Vagina (tissue), 2 donors: ENCODE measurements at places on chromosomes 3 and 15.
A peak's percentile ranks its signal among the peaks of the same experiment; 100 is the strongest.

GRCh38 chr15:48427479-48427878, 96.2 kb downstream of the DUT start:
- no peaks in the 10 kb centered on the region for H3K4me1 ChIP-seq
- no peaks in the 10 kb centered on the region for H3K27me3 ChIP-seq
- H3K27ac ChIP-seq: no peak overlapping the region
- no peak overlapping the region for H3K4me3 ChIP-seq
- no peaks in the 10 kb centered on the region for H3K36me3 ChIP-seq
- no peak for DNase-seq

- H3K27me3 ChIP-seq: no peaks in the 10 kb centered on the region
- H3K4me1 ChIP-seq: no peaks in the 10 kb centered on the region
- no peak overlapping the region for H3K4me3 ChIP-seq
- no peaks in the 10 kb centered on the region for H3K36me3 ChIP-seq
Observed at GRCh38 chr3:26807272-26807671, 184.7 kb downstream of the LRRC3B start.

DNA sequence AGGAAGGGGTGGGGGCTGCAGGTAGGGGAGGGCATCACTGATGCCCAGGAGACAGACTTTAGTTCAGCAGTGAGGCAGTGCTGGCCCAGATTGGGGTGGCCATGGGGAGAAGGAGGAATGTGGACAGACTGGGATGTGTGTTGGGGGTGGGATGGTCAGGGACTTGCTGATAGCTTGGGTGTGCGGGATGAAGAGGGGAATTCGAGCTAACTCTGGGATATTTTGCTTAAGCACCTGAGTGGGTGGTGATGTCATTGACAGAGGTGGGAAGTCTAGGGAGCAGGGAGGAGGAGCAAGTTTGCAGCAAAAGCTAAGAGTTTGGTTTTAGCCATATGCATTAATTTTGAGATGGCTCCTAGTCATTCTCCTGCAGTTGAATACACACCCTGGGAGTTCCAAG, 207.5 kb downstream of the RPLP1 start:
- no peak overlapping the region for H3K4me3 ChIP-seq
- no peaks in the 10 kb centered on the region for H3K4me1 ChIP-seq
- H3K36me3 ChIP-seq: no peaks in the 10 kb centered on the region
- no peak for DNase-seq
- H3K27me3 ChIP-seq: no peaks in the 10 kb centered on the region

- no peaks in the 10 kb centered on the region for H3K4me1 ChIP-seq
- H3K27ac ChIP-seq: no peak overlapping the region
- H3K27me3 ChIP-seq: no peaks in the 10 kb centered on the region
- no peak for DNase-seq
- no peak overlapping the region for H3K4me3 ChIP-seq
Observed at GRCh38 chr3:179876440-179876839, 160.3 kb downstream of the PEX5L start.

GRCh38 chr15:56719021-56719612, 14.2 kb downstream of the ZNF280D start:
- DNase-seq: no peak
- H3K27ac ChIP-seq: no peak overlapping the region
- H3K4me3 ChIP-seq: no peak overlapping the region
- no peaks in the 10 kb centered on the region for H3K27me3 ChIP-seq
- no peaks in the 10 kb centered on the region for H3K36me3 ChIP-seq

GRCh38 chr3:128254066-128254590, 100.8 kb downstream of the EEFSEC start:
- H3K27me3 ChIP-seq: no peaks in the 10 kb centered on the region
- no peak overlapping the region for H3K27ac ChIP-seq
- peaks cover 7% of the 10 kb centered on the region for H3K36me3 ChIP-seq
- H3K4me3 ChIP-seq: no peak overlapping the region

DNA sequence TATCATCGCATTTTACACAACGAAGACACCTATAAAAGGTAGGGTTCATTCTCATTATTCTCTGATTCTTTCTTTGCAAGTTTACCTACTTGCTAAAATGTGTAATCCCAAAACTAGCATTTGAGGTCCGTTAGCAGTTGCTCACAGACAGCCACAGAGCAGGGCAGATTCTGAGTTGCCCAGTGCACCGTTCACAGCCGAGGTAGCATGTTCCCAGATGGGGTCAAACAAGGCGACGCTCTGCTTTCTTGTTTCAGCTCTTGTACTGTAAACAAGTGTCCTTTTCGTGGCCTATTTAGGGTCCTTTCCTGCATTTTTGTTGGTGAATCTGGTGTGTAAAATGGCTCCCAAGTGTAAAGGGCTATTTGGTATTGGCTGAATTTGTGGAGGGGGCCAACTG, 3.1 kb downstream of the PPP1R2 start:
- H3K27me3 ChIP-seq: no peaks in the 10 kb centered on the region
- H3K27ac ChIP-seq: no peak overlapping the region
- DNase-seq: no peak
- H3K4me1 ChIP-seq: peaks cover 59% of the 10 kb centered on the region

DNA sequence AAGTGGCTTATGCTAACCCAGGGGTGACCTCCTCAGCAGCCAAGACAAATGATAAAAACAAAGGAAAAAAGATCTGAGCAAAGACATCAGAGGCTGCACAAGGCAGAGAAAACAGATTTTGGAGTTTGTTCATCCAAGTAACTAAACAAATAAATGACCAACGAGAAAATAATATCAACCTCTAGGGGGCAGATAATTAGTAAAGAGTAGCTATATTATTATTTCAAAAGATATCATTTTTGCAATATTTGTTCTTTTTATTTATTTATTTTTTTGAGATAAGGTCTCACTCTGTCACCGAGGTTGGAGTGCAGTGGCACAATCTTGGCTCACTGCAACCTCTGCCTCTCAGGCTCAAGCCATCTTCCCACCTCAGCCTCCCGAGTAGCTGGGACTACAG, 101.8 kb downstream of the PCCB start:
- no peak overlapping the region for H3K27ac ChIP-seq
- peaks cover 8% of the 10 kb centered on the region for H3K4me1 ChIP-seq
- no peaks in the 10 kb centered on the region for H3K36me3 ChIP-seq
- no peak overlapping the region for H3K4me3 ChIP-seq
- no peak for DNase-seq
- no peaks in the 10 kb centered on the region for H3K27me3 ChIP-seq

GRCh38 chr3:5126586-5126985, 4.5 kb downstream of the ARL8B start:
- no peaks in the 10 kb centered on the region for H3K36me3 ChIP-seq
- H3K27ac ChIP-seq: no peak overlapping the region
- peaks cover 71% of the 10 kb centered on the region for H3K4me1 ChIP-seq
- no peak overlapping the region for H3K4me3 ChIP-seq
- no peak for DNase-seq

DNA sequence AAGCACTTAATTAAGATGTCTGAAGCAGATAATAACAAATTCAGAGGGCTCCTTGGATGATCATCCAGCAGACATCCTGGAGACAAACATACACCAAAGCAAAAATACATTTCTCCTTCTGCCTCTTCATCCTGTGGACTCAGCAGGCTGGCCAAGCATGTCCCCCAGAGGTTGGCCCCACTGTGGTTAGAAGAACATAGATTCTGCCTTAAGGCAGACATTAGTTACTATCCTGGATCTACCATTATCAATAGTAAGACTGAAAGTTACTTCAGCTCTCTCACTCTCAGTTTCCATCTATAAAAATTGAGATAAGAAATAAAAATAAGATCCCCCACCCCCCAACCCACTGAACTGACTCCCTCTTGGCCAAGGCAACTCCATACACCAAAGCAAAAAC, 28.6 kb upstream of the TGFBR2 start:
- H3K27ac ChIP-seq: peak overlapping the region; percentile 59
- H3K4me1 ChIP-seq: peaks cover 5% of the 10 kb centered on the region
- no peaks in the 10 kb centered on the region for H3K27me3 ChIP-seq
- no peak overlapping the region for H3K4me3 ChIP-seq
- H3K36me3 ChIP-seq: no peaks in the 10 kb centered on the region

DNA sequence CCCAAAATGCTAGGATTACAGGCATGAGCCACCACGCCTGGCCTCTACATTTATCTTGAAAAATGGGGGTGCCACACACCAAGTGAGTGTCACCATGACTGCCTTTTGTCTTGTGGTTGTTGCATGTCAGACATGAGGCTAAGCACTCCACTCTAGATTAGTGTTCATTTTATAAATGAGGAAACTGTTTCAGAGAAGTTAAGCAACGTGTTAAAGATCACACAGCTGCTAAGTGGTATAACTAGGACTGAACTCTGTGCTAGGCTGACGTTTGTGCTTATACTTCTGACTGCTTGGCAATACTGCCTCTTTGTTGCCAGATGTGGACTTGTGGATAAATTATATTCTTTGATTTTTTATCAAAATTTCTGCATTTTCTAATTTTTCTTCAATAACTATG, 50.8 kb upstream of the SMAD6 start:
- H3K4me1 ChIP-seq: peaks cover 32% of the 10 kb centered on the region
- no peaks in the 10 kb centered on the region for H3K36me3 ChIP-seq
- no peak overlapping the region for H3K4me3 ChIP-seq
- no peaks in the 10 kb centered on the region for H3K27me3 ChIP-seq

DNA sequence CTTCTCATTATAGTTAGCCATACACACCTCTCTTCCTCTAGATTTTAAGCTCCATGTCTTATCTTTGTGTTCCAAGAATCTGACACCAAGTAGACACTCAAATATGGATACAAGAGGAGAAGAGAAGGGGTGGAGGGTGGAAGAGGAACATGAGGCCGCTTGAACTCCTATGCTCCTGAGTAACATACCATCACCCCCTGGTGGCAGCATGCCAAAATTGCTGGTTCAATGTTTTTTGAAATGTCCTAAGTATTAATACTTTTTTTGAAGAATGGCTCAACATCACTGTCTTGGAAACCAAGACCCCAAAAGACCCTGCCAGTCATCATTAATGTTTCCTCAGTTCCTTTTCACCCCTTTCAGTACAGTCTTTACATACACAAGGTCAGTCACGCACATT, 71.8 kb upstream of the HACD2 start:
- peaks cover 94% of the 10 kb centered on the region for H3K4me1 ChIP-seq
- DNase-seq: no peak
- H3K27me3 ChIP-seq: no peaks in the 10 kb centered on the region

GRCh38 chr15:33374226-33374914, 63.6 kb downstream of the RYR3 start:
- DNase-seq: no peak
- H3K27me3 ChIP-seq: no peaks in the 10 kb centered on the region
- H3K4me3 ChIP-seq: no peak overlapping the region
- no peaks in the 10 kb centered on the region for H3K36me3 ChIP-seq

DNA sequence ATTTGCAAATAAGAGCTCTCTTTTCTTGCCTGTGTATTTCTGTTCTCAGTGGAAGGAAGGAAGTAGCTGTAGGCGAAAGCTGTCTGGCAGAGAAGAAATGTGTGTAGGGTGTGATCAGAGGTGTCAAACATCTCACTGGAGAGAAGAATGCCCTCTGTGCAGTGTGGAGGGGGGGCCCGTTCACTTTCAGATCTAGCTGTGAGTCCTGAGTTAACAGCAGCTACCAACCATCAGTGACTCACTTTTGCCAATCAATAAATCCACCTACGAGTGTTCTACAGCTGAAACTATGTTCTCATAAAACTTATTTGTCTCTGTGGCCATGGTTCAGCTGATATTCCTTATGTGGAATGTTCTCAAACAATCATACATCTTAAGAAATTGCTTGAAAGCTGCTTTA, 103.7 kb downstream of the FRMD4B start:
- H3K36me3 ChIP-seq: peaks cover 6% of the 10 kb centered on the region
- no peak overlapping the region for H3K27ac ChIP-seq
- no peaks in the 10 kb centered on the region for H3K4me1 ChIP-seq
- DNase-seq: no peak

- H3K4me3 ChIP-seq: no peak overlapping the region
- no peak for DNase-seq
- H3K36me3 ChIP-seq: no peaks in the 10 kb centered on the region
- no peaks in the 10 kb centered on the region for H3K27me3 ChIP-seq
- no peak overlapping the region for H3K27ac ChIP-seq
Observed at GRCh38 chr3:134056464-134056891, 26.8 kb upstream of the SLCO2A1 start.

DNA sequence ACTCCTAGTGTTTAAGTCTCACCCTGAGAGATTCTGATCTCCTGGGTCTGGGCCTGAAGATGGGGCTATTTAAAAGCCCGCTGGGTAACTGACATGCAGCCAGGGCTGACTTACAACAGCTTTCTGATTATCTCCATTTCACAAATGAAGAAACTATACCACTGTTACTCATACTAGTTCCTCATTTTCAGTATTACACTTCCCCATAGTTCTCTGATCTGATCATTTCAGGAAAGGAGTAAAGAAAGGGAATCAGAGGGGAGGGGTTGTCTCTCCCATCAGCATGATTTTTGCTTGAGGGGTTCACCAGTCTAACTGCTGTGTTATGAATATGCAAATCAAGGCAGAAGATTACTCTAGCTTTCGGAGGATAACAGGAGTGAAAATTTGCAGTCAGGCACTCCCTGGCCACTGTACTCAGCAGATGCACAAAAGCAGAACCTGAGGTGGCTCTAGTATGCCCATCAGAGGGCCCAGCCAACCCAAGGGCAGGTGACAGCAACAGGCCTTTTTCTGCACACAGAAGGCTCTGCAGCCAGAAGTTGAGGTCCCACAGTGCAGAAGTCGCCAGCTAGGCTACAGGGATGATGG, 59.4 kb downstream of the DAPK2 start:
- no peaks in the 10 kb centered on the region for H3K36me3 ChIP-seq
- no peak for DNase-seq
- H3K27ac ChIP-seq: peak overlapping the region; percentile 70
- H3K4me3 ChIP-seq: no peak overlapping the region
- peaks cover 40% of the 10 kb centered on the region for H3K4me1 ChIP-seq

DNA sequence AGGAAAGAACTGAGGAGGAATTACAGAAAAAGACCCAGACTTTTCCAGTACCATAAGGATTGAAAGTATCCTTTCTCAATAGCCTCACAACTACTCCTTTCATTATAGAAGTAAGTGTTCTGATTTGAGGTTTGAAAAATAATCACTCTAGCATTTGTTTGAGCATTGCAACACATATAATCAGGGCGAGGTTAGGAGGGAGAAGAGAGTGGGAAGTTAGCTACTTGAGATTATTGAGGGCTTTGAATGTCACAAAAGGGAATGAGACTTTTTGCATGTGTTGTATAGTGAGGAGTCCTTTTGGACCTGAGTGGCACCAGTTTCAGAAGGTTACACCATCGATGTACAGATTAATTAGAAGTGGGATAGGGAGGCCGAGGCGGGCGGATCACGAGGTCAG, 65.2 kb upstream of the TNIK start:
- H3K4me1 ChIP-seq: no peaks in the 10 kb centered on the region
- no peaks in the 10 kb centered on the region for H3K27me3 ChIP-seq

DNA sequence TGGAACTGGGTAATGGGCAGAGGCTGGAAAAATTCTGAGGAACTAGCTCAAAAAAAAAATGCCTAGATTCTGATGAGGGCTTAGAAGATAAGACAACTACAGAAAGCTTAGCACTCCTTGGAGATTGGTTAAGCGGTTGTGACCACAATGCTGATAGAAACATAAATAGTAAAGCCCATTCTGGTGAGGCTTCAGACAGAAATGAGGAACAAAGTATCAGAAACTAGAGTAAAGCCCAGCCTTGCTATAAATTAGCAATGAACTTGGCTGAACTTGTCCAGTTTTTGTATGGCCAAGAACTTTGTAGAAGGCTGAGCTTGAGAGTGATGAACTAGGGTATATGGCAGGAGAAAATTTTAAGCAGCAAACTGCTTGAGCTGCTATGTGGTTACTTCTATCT, 25.4 kb downstream of the GOLGB1 start:
- H3K4me3 ChIP-seq: no peak overlapping the region
- H3K36me3 ChIP-seq: peaks cover 84% of the 10 kb centered on the region
- H3K27ac ChIP-seq: no peak overlapping the region
- no peaks in the 10 kb centered on the region for H3K4me1 ChIP-seq
- DNase-seq: no peak

- H3K4me1 ChIP-seq: peaks cover 76% of the 10 kb centered on the region
- no peak for DNase-seq
- H3K27me3 ChIP-seq: no peaks in the 10 kb centered on the region
- no peak overlapping the region for H3K27ac ChIP-seq
Observed at GRCh38 chr3:149620291-149621020, 37.4 kb downstream of the WWTR1 start.
